ENCODE measurements at places on chromosomes 1 and 21.

GRCh38 chr1:99347041-99347684 lies 82.9 kb downstream of the PLPPR4 start:
- DNase-seq, result no peak

GRCh38 chr1:212641956-212642355 lies 33.4 kb downstream of the ATF3 start:
- DNase-seq, result no peak

- DNase-seq, result no peak
Measured at GRCh38 chr1:224591326-224591725, 24.8 kb upstream of the CNIH3 start.

DNA sequence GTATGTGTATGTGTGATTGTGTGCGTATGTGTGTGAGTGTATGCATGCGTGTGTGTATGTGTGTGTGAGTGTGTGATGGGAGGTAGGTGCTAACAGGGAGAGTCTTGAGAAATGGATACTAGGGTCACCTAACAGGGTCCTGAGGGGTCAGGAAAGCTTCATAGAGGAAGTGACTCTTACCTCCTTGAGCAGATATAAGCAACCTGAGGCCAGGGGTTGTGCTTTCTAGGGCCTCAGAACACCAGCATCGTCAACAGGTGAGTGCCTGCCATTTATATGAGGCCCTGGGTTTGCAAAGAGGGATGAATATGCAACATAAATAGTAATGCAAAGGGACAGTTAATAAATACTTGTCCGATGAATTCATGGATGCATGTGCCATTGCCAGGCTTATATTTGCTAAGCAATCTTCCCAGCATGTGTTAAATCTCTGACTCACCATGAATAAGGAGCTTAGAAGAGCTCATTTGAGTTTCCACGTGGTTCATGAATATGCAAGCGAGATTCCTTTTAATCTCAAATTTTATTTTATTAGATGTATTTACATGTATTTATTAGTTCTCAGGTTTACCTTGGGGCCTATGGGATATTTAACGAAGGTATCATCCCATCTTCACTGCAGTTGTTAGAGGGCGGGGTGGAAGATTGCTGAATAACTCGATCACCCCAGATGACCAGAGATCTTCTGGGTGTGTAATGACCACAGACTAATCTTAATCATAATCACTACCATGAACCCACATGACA lies 438.3 kb downstream of the CAMTA1 start:
- no peak for DNase-seq

- no peak for DNase-seq
Measured at GRCh38 chr1:158059984-158060383, 66.5 kb downstream of the KIRREL1 start.

- DNase-seq, result no peak
Measured at GRCh38 chr1:210257698-210258529, 25.3 kb downstream of the SERTAD4 start.

- no peak for DNase-seq
Measured at GRCh38 chr1:67060811-67061218, 6.9 kb upstream of the SLC35D1 start.

All from cortex of kidney (tissue), 1 donor.